ENCODE measurements at places on chromosomes 12 and 14. TPM values are rescaled to one million over a fixed set of nuclear protein-coding genes. Genes with fewer than 3 reads are reported as not detected.

DNA sequence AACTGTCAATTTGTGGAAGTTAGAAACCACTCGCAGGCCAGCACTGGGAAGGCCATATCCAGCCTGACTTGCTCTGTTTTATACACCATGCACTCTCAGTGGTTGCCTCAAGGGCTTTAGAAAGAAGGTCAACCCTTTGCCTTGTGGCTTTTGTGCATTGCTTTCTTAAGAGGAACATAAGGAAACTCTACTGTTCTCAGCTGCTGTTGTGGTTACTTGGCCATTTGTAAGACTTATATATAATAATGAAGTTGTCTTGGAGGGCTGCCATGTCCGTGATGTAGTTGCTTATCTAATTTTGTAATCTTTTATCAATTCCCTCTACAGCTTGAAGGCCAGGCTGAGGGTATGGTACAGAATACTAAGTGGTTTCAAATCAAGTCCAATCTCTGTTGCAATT, 637.8 kb downstream of the DIO2 start:
- DNase-seq: no peak

DNA sequence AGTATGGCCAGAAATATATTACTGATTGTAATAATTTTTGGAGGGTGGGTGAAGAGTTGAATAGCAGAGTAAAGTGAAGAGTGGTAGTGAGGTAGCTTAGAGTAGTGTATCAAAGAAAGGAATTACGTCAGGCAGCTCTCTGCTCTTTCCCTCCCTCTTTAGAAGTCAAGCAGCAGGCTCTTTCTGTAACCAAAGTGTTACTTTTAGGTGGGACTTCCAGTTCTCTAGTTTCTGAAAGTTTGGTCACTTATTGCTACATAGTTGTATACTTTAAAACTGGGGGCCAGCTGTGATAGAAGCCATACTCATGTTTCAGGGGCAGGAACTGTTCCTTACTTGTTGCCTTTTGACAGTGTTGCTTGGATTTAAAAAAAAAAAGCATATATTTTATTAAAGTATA, 30.6 kb downstream of the ATF7IP start:
- no peak for DNase-seq

- DNase-seq: no peak
Observed at GRCh38 chr12:15157269-15157671, 63.9 kb downstream of the RERG start.

DNA sequence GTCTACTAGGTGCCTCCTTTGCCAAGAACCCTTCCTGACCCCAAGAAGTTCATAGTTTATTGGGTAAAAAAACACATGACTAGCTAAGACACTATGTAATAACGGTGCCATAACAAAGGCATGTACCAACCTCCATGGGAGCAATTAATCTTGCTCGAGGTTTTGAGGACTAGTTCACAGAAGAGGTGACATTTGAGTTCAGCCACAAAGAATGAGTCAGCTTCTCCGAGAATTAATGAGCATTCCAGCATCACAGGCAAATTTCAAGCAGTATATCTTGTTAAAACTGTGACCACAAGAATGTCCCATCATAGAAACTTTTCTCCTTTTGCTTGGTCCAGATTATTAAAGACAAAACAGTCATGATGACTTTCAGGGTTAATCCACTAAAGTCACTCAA, 113.0 kb upstream of the RAP1B start:
- DNase-seq: peak; percentile 89

GRCh38 chr12:116990971-116991966, 80.5 kb downstream of the FBXW8 start:
- DNase-seq: no peak

DNA sequence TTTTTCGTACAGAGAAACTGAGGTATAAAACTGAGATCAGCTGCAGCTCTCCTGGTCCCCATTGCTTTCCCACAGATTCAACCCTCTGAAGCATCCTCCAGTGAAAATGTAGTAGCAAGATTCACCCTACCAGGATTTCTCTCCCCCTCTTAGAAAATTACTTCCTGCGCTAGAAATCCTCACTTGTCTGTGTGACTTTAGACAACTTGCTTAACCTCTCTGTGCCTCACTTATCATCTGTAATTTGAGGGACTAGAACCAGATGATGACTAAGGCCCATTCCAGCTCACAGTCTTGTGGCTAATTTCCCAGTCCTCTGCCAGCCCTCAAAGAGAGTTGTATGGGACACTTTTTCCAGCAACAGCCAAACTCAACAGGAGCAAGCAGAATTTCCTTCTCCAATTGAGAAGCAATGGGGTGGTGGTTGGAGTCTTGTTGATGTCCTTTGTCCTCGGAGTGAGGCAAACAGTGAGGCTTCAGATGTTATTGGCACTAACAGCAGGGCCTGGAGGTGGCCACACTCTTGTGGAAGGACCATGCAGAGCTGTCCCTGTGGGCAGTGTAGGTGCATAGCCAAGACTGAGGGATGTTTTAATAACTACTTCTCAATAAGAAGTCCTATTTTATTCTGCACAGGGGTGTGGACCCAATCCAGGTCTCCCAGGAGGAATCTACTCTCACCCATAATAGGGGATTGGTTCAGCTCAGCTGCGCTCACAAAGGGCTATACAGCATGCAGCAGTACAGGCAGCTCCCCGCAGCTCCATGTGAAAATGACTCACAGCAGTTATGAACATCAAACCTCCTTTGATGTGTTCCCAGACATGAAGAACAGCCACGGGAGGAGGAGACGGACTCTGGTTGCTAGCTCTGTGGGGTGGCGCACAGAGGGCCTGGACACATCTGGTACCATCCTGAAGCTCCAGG, 200.1 kb downstream of the DAD1 start:
- DNase-seq: peak; percentile 89

- DNase-seq: peak; percentile 18
Observed at GRCh38 chr12:130514149-130514551, 176.5 kb downstream of the PIWIL1 start.

The AQP6 gene
- total RNA-seq: not detected

The PTHLH gene
- total RNA-seq: 0.87 TPM

The STON2 gene
- 7.6 TPM for total RNA-seq
